IMR-90 (cell line): ENCODE measurements at places on chromosomes 1 and 21. TPM values are rescaled to one million over a fixed set of nuclear protein-coding genes. Genes with fewer than 3 reads are reported as not detected.

RCSD1 gene
- not detected in 2 replicates for total RNA-seq

LAPTM5 gene
- total RNA-seq, result under 0.01 TPM in 1 of 2 replicates, not detected in the other

PBX1 gene
- 17.5 and 17.9 TPM in 2 replicates for total RNA-seq

VWA5B1 gene
- total RNA-seq, result not detected in 2 replicates

GPR153 gene
- 1.7 and 1.8 TPM in 2 replicates for total RNA-seq

HMGB4 gene
- total RNA-seq, result not detected in 2 replicates

KCNJ15 gene
- under 0.01 TPM in 2 replicates for total RNA-seq

PLEKHN1 gene
- total RNA-seq, result 0.28 and 0.54 TPM in 2 replicates

TMEM269 gene
- not detected in 2 replicates for total RNA-seq

CELA3B gene
- not detected in 2 replicates for total RNA-seq

GAS5 gene
- 380 and 450 TPM in 2 replicates for total RNA-seq

FAM72D gene
- total RNA-seq, result 0.72 and 0.83 TPM in 2 replicates

OR2L8 gene
- not detected in 2 replicates for total RNA-seq

FCGR2B gene
- total RNA-seq, result not detected in 2 replicates

NCAM2 gene
- total RNA-seq, result 5.0 and 5.6 TPM in 2 replicates

ADORA3 gene
- total RNA-seq, result not detected in 2 replicates

PDXK gene
- 250 and 312 TPM in 2 replicates for total RNA-seq

VANGL2 gene
- 0.28 and 0.36 TPM in 2 replicates for total RNA-seq

PDC gene
- not detected in 2 replicates for total RNA-seq

YOD1 gene
- 5.4 and 10.3 TPM in 2 replicates for total RNA-seq

SLC6A9 gene
- 1.9 and 2.0 TPM in 2 replicates for total RNA-seq

ATP1A4 gene
- total RNA-seq, result not detected in 2 replicates

LACTBL1 gene
- not detected in 2 replicates for total RNA-seq

LDLRAP1 gene
- total RNA-seq, result 3.6 and 4.5 TPM in 2 replicates

INAVA gene
- under 0.01 TPM in 1 of 2 replicates, not detected in the other for total RNA-seq

CNIH3 gene
- 2.0 and 3.1 TPM in 2 replicates for total RNA-seq

LCE3D gene
- total RNA-seq, result not detected in 2 replicates

LDLRAD2 gene
- total RNA-seq, result not detected in 2 replicates

S100A7 gene
- not detected in 2 replicates for total RNA-seq

SFN gene
- 0.18 TPM in 1 of 2 replicates, not detected in the other for total RNA-seq

SLC44A3 gene
- 0.54 and 0.56 TPM in 2 replicates for total RNA-seq

RGSL1 gene
- total RNA-seq, result not detected in 2 replicates

OR2T33 gene
- total RNA-seq, result not detected in 2 replicates

EPHB2 gene
- total RNA-seq, result 54.7 and 58.8 TPM in 2 replicates
